ENCODE measurements at places on chromosomes 11 and 22. TPM values are rescaled to one million over a fixed set of nuclear protein-coding genes. Genes with fewer than 3 reads are reported as not detected.

DNA sequence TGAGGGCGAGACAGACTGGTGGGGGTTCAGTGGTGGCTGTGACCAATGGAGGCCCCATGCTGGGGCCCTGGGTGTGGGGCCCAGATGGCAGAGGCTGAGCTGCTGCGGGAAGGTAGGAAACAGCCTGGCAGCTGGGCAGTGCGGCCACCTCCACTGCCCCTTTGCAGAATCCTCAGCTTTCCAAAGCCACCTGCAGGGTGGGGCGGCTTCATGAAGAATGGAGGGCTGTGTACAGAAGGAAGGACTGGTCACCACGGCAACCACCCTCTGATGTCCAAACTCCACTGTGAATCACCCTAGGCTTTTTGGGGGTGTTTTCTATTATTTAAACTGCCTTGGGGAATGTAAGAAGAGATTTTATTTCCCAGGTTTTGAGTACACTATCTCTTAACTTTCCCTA is 166.3 kb upstream of the NAV2 start:
- H3K4me1 ChIP-seq = no peaks in the 10 kb centered on the region
- no peak overlapping the region for H3K4me3 ChIP-seq
- no peaks in the 10 kb centered on the region for H3K27me3 ChIP-seq
- H3K36me3 ChIP-seq = no peaks in the 10 kb centered on the region

DNA sequence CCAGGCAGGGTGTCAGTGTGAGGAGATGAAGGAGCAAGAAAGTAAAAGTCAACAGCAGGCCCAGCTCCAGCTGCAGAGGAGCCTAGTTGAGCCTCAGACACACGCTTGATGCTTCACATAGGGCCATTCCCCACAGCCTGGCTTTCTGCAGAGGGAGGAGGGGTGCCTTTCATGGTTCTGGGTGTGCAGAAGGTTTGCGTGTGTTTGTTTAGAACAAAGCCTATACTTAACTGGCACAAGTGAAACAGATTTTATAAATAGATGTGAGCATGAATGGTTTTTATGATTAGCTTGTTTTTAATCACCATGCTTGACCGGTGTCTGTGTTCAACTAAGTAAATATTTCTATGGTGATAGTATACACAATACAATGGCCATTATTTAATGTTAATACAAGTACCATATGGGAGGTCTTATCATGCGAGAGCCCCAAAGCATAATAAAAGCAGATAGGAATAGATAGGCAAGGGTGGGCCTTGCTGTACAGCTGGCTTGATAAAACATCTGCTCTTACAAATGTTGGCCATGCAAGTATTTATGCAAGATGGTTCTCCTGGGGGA is 290.2 kb downstream of the ETS1 start:
- no peaks in the 10 kb centered on the region for H3K27me3 ChIP-seq
- no peak for DNase-seq
- H3K4me1 ChIP-seq = no peaks in the 10 kb centered on the region
- H3K27ac ChIP-seq = no peak overlapping the region
- H3K4me3 ChIP-seq = no peak overlapping the region

DNA sequence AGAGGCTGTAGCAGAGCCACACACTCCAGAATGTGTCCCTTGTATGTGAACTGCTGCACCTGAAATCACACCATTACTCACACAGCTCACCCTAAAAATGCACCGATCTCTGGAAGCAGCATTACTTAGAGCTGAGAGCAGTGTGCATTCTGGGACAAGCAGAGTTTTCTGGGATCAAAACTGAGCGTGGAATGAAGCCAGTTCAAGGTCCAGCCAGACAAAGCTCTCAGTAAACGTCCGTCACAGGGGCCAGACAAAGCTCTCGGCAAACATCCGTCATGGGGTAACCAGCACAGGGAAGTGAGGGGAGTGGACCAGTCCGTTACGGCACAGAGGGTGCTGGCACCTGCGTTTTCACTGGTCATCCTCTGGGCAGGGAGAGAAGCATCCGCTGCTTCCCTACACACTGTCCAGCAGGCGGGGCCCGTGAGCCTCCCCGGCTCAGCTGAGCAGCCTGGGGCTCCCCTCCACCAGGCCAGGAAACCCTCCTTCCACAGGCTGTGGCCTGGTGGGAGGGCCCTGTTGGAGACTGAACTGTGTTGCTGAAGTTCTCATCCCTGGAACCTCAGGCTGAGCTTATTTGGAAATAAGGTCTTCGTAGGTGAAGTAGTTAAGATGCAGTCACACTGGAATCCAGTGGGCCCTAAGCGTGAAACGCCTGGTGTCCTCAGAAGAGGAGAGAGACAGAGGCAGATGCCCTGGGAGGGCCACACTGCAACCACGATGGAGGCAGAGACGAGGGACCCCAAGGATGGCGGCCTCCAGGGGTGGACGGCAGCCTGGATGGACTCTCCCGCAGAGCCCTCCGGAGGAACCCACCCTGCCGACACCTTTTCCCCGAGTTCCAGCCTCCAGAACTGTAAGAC is 883.9 kb downstream of the BRD1 start:
- DNase-seq = no peak
- no peak overlapping the region for H3K4me3 ChIP-seq
- no peaks in the 10 kb centered on the region for H3K4me1 ChIP-seq

DNA sequence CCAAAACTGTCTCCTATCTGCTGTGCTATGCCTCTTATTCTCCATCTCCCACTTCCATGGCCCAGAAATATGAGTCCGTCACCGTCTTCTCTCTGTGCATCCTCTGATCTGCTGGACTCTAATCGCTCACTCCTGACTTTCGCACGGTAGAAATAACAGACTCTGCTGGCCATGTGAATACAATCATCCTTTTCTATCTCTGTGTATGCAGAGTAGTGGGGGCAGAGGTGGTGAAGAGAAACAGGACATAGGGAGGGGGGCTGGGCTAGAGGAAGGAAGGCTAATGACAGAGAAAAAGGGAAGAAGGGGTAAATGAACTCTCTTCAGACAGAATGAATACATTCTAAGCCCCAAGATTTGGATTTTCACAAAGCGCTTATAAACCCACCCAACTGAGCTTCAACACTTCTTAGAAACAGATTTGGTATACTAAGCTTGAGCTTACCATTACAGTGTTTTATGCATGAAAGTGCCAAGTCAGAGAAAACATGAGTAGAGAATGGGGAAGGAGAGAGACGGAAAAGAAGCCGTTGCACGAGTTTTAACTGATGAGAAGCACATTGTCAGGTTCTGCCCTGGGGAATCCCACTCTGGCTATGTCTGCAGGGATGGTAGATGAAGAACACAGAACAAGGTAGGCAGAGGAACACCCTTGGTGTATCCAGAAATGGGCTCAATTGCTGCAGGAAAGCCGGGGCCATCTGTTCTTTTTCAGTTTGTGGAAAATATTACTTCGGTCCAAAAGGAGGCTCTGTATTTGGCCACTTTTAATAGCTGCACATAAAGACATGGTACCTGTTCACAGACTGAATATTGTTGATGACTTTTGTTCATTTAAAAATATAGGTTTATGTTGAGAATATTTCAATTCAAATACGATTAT is 324.7 kb downstream of the ETS1 start:
- no peak for DNase-seq
- no peaks in the 10 kb centered on the region for H3K27me3 ChIP-seq
- H3K36me3 ChIP-seq = no peaks in the 10 kb centered on the region
- no peak overlapping the region for H3K27ac ChIP-seq

DNA sequence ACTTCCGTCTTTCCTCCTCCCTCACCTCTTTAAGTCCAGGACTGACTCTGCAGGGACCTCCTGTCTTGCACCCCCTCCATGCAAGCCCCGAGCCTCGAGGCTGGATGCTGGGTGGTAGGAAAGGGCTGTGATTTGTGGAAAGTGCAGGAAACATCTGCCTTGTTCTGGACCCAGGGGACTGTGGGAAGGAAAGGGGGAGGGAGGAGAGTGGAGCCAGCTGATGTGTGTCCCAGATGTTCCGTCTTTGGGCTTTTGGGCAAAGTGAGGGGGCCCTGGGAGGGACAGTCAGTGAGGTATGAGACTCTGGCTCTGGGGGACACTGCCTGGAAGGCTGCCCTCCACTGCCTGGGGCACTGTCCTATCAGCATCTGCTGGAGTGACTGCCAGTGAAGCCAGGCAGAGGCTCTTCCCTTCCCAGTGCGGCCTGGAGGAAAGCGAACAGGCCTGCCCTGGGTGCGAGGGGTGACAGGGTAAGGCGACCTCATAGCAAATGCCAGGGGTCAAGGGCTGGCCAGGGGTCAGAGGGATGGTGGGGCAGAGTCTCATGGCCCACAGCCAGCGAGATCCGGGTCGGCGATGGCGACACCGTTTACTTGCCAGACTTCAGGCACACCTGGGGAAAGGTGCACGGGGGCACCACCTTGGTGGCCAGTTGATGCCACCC is 1.7 kb downstream of the MRGPRD start:
- H3K4me1 ChIP-seq = no peaks in the 10 kb centered on the region
- no peak overlapping the region for H3K4me3 ChIP-seq
- no peak for DNase-seq
- H3K27ac ChIP-seq = no peak overlapping the region

DNA sequence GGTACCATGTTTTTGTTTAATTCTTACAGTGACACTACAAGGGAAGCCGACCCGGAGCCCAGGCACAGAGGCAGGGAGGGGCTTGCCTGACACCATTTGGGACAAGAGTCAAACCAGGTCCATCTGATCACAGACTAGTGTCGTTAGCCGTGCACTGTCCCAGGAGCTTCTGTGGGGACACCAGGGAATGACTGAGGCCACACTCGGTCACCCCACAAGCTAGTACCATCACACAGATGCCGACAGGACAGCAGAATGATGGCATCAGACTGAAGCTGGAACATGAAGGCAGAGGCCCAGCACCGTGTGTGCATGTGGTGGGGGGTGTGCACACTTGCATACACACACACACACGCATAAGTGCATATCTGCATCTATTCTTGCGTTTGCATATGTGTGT is 61.5 kb upstream of the NECTIN1 start:
- no peaks in the 10 kb centered on the region for H3K4me1 ChIP-seq
- DNase-seq = no peak
- H3K27ac ChIP-seq = no peak overlapping the region
- no peaks in the 10 kb centered on the region for H3K36me3 ChIP-seq
- H3K27me3 ChIP-seq = no peaks in the 10 kb centered on the region

DNA sequence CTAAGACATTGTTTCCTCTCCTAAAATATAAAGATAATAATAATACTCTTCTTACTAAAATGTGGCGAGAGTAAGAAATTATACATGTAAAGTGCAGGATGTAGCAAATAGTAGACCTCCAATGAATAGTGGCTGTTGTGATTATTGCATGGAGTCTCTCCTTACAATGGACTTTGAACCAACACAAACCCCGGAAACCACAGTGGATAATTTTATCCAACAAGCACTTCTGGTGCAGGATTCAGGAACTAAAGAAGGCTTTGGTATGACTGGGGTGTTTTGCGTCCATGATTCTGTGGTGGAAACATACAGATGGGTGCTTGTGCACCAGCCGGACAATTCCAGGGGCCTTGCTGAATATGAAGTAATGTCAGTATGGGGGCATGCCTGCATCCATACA is 146.4 kb upstream of the UBASH3B start:
- DNase-seq = no peak
- no peaks in the 10 kb centered on the region for H3K36me3 ChIP-seq
- H3K4me1 ChIP-seq = no peaks in the 10 kb centered on the region
- H3K27me3 ChIP-seq = peaks cover 6% of the 10 kb centered on the region

- H3K4me1 ChIP-seq = no peaks in the 10 kb centered on the region
- no peak overlapping the region for H3K27ac ChIP-seq
- H3K4me3 ChIP-seq = no peak overlapping the region
- no peak for DNase-seq
These were observed 74.3 kb downstream of the BRD1 start for GRCh38 chr22:49753276-49753890.

The SLC25A18 gene
- not detected for total RNA-seq

- no peaks in the 10 kb centered on the region for H3K27me3 ChIP-seq
- no peaks in the 10 kb centered on the region for H3K36me3 ChIP-seq
- peaks cover under 1% of the 10 kb centered on the region for H3K4me1 ChIP-seq
- H3K27ac ChIP-seq = no peak overlapping the region
- no peak for DNase-seq
- no peak overlapping the region for H3K4me3 ChIP-seq
These were observed 735.9 kb downstream of the NTM start for GRCh38 chr11:132106096-132106982.

DNA sequence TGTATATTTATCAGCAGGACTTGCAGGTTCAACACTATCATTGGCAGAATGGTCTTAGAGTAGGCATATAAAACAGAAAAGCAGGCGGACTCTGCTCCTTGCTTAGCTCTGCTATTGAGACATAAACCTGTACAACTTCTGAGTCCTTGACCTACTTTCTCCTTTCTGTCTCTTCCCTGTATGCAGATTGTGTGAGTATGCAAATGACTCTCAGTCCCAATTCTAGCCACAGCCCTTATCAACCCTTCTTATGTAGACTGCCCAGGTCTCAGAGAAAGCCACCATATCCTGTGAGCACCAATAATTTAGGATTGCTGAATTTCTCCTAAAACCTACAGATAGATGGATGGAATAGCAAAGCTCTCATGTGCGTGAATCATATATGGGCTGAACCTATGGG is 367.6 kb upstream of the DDI1 start:
- no peaks in the 10 kb centered on the region for H3K36me3 ChIP-seq
- H3K4me1 ChIP-seq = peaks cover under 1% of the 10 kb centered on the region
- H3K4me3 ChIP-seq = no peak overlapping the region

Data from endothelial cell of umbilical vein (primary cell).